Renal cortical epithelial cell (primary cell): ENCODE measurements at places on chromosomes 2 and 18. TPM values are rescaled to one million over a fixed set of nuclear protein-coding genes. Genes with fewer than 3 reads are reported as not detected.

Gene DDX1
- total RNA-seq = 101 and 130 TPM in 2 replicates

Gene DAPL1
- 2.0 TPM in 1 of 2 replicates, not detected in the other for total RNA-seq

Gene LONRF2
- 0.17 and 0.35 TPM in 2 replicates for total RNA-seq

Gene ACAA2
- total RNA-seq = 66.0 and 110 TPM in 2 replicates

- peak; percentile 81 for DNase-seq
Measured at GRCh38 chr2:8511868-8512612, 169.8 kb upstream of the ID2 start.

Gene CPSF3
- 99.7 and 103 TPM in 2 replicates for total RNA-seq

GRCh38 chr2:61262699-61263098 is 100.7 kb downstream of the C2orf74 start:
- no peak for DNase-seq

GRCh38 chr2:59342166-59342565 is 1101.0 kb upstream of the FANCL start:
- DNase-seq = no peak

- DNase-seq = no peak
Measured at GRCh38 chr18:52175406-52175805, 164.6 kb upstream of the DCC start.

Gene GKN1
- total RNA-seq = not detected in 2 replicates

- no peak for DNase-seq
Measured at GRCh38 chr18:10928772-10929373, 220.5 kb downstream of the PIEZO2 start.

GRCh38 chr2:27581417-27582128 is 1.3 kb upstream of the ZNF512 start:
- no peak for DNase-seq

Gene AMER3
- not detected in 2 replicates for total RNA-seq

Gene PPM1B
- 38.0 and 78.3 TPM in 2 replicates for total RNA-seq

DNA sequence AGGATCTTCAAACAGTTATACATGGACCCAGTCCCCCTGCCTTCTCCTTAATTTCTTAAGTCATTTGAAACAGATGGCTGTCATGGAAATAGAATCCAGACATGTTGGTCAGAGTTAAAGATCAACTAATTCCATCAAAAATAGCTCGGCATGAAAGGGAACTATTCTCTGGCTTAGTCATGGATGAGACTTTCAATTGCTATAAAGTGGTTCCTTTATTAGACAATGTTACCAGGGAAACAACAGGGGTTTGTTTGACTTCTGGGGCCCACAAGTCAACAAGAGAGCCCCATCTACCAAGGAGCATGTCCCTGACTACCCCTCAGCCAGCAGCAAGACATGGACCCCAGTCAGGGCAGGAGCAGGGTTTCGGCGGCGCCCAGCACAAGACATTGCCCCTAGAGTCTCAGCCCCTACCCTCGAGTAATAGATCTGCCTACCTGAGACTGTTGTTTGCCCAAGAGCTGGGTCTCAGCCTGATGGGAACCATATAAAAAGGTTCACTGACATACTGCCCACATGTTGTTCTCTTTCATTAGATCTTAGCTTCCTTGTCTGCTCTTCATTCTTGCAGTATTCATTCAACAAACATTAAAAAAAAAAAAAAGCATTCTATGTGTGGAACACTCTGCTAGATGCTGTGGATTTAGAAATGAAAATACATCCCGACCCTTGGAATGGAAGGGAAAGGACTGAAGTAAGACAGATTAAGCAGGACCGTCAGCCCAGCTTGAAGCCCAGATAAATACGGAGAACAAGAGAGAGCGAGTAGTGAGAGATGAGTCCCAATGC is 4.6 kb downstream of the TTR start:
- peak; percentile 97 for DNase-seq

- no peak for DNase-seq
Measured at GRCh38 chr2:54866868-54867267, 143.4 kb downstream of the EML6 start.

DNA sequence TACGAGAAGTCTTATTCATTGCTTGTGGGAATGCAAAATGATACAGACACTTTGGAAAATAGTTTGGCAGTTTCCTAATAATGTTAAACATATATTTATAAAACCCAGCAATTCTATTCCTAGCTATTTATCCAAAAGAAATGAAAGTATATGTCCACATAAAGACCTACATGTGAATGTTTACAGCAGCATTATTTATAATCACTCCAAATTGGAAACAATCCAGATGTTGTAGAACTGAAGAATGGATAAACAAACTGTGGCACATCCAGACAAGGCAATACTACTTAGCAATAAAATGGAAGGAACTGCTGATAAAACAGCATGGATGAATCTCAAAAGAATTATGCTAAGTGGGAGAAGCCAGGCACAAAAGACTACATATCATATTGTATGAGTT is 19.3 kb downstream of the MRPL33 start:
- no peak for DNase-seq

DNA sequence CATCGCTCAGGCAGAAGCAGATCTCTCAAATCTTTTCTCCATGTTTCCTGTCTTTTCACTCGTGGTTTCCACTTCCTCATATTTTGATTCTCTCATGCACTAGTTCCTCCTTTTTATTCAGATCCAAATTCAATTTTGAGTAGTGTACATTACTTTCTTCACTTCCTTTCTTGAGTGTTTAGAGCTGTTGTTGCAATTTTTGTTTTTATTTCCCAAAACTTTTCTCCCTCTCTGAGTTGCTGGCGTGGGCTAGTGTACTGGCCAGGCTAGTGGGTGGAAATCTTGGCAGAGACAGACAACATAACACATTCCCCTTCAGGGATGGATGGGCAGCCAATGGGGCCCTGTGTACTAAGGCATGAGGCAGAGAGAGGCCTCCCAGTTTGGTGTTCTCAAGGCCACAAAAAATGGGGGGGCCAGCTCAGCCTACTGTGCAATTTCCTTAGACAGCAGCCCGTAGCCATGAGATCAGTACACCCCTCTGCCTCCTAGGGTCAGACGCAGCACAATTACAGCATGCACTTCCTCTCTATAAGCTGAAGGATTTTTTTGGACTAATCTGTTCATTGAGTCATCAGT is 145.1 kb upstream of the PID1 start:
- peak; percentile 73 for DNase-seq

DNA sequence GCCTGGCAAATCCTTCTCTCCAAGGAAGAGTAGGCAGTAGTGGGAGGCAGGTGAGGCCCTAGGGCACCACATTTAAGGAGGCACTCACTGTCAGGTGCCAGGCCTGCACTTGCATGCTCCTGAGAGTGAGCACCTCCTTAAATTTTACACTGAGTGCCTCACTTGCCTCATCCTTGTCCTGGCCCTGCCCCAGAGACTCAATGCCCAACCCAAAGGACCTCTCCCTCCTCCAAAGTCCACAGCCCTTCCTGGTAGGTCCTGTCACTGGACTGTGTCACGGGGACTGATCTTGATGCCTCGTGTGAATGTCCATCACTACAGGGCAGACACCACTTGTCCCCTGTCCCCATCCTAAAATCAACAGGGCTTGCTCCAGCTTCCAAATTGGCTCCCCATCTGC is 235.6 kb downstream of the ZBTB7C start:
- DNase-seq = no peak

GRCh38 chr18:44937960-44938719 is 257.5 kb downstream of the SETBP1 start:
- DNase-seq = no peak

GRCh38 chr2:14114275-14114674 is 518.2 kb upstream of the LRATD1 start:
- no peak for DNase-seq

Gene BZW1
- total RNA-seq = 398 and 823 TPM in 2 replicates

Gene EFR3B
- 0.35 and 0.40 TPM in 2 replicates for total RNA-seq

Gene QPCT
- total RNA-seq = 81.8 and 83.0 TPM in 2 replicates

- no peak for DNase-seq
Measured at GRCh38 chr2:107817378-107817777, 9.3 kb upstream of the RGPD4 start.

GRCh38 chr2:152222975-152223637 is 47.5 kb upstream of the STAM2 start:
- peak; percentile 92 for DNase-seq

DNA sequence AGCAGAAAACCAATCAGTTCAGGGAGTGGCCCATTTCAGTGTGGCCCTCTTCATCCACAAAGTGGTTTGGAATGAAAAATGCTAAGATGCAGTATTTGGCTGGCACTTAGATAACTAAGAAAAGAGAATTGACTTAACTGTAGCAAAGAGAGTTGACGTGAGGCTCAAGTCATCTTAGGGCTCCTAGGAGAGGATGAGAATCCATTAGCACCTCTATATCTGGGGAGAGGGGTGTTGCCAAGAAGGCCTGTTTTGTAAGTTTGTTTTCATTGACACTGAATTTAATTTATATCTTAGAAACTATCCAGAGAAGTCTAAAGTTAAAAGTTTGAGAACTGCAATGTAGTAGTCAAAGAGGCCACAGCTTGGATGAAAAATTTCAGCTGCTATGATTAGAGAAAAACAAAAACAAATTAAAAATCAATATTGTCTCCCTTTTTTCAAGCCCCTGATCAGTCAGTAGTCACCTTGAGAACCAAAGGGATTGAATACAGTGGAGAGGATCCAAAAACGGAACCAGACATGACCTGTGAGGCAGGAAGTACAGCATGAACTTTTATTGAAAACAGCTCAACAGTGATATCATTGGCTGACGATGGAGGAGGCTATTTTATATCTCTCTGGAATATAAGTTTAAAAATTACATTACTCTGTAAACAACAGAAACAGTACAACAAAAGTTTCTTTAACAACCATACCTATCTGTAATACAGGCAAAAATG is 52.7 kb downstream of the PHLPP1 start:
- DNase-seq = no peak

DNA sequence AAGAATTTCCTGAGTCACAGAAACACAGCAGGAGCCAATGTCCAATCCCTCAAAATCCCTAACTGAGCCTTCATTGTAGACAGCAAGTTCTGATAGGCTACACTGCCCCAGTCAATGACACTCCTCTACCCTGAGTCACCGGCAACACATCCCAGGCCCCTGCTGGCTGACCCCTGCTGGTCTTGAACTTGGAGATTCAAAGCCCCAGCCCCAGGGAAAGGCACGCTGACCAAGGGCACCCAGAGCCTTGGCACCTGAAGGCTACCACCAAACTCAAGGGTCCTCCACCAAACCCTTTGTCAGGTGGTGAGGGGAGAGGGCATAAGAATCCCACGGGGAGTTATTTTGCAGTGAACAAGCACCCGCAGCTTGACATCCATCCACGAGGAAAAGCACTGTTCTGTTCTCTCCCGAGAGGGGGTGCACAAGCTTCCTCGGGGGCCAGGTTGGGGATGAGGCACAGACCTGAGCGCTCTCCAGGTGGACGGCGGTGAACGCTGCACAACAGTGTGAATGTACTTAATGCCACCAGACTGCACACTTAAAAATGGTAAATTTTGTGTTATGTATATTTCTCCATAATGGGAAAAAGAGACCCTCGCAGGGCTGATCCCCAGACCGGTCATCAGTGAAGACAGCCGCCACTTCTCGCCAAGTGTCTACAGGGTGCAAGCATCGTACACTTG is 46.9 kb downstream of the TFCP2L1 start:
- DNase-seq = peak; percentile 49

Gene MDH1B
- total RNA-seq = 0.87 and 3.7 TPM in 2 replicates

DNA sequence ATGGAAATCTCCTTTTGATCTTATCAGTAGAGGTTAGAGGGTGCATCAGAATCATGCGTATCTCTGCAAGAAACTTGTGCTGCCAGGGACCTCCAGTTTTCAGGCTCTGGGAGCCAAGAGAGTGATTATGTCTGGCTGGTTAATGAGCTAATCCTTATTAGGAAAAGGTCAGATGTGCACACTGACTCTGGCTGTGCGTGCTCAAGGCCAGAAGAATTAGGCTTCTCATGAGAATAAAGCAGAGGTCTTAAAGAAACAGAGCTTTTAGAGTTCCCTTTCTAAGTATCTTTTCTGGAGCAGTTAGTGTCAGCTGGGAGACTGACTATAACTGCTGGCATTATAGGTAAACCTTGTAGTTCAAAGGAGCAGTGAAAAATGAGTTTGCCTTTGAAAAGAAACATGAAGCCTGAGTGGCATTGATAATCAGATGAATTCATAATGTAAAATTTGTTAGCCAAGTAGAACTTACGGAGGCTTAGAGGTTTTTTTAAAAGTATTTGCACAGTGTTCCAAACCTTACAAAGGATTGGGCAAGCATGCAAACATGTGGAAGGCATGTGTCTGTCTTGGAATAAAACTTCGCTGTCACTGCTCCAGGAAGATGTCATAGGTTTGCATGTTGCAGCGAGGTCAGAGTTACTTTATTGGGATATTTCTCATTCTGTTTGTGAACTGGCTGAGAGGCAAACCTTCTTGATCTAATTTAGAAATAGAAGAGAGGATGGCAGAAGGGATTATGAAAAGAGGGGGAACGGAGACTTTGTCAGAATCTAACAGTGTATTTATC is 151.7 kb downstream of the ARHGAP28 start:
- DNase-seq = no peak

- DNase-seq = no peak
Measured at GRCh38 chr2:16227811-16228462, 287.6 kb downstream of the MYCN start.

GRCh38 chr2:86014493-86014892 is 91.2 kb downstream of the POLR1A start:
- no peak for DNase-seq

Gene TUBA4A
- total RNA-seq = 70.9 and 239 TPM in 2 replicates

Gene TRIB2
- 6.8 and 9.9 TPM in 2 replicates for total RNA-seq

DNA sequence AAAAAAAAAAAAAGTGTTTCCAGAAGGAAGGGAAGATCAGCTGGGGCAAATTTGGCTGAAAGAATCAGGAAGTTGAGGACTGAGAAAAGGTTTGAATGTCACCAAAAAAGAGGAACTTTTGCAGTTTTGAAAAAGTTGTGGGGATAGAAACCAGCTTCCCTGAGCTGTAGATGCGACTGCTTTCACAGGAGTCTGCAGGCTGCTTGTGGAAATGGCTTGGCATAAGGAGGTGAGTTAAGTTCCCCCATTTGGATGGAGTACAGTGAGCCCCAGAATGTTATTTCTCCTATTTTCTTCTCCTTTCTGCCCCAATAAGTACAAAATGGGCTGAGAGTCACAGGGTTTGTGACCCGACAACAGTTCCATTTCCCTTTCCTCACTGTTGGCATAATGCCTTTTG is 16.5 kb upstream of the ME2 start:
- DNase-seq = no peak

Gene SNORC
- 0.69 and 2.1 TPM in 2 replicates for total RNA-seq

Gene GAL3ST2
- 0.17 and 0.70 TPM in 2 replicates for total RNA-seq

GRCh38 chr2:141513853-141514252 is 617.0 kb downstream of the LRP1B start:
- no peak for DNase-seq

GRCh38 chr2:43340945-43341356 is 114.5 kb upstream of the ZFP36L2 start:
- DNase-seq = peak; percentile 80

DNA sequence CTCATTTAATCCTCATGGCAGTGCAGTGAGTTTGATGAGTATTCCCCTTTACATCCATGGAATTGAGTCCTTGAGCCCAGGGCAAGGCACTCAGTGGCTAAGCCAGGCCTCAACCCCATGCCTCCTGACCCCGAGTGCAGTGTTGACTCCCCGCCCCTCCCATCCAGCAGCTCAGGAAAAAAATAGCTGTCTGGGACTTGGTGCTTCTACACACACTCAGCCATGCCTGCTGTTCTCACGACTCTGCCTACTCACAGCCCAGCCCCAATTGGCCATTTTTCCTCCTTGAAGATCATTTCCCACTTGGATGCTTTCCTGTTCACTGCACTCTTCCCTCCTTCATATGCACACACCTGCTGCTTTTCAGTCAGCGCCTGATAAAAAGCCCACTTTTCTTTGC is 8.8 kb downstream of the FOSL2 start:
- no peak for DNase-seq
